Activated naive CD4-positive, alpha-beta T cell treated with anti-CD3 and anti-CD28 coated beads, Interleukin-2, amount 10 ng/mL, durations not matched to agents 7 days and 5 days (primary cell): ENCODE measurements at places on chromosomes 1 and 21.

GRCh38 chr21:21231913-21232312 lies 233.7 kb downstream of the NCAM2 start:
- no peak for DNase-seq

- DNase-seq: peak; percentile 36
Observed at GRCh38 chr1:114154963-114155322, 1.3 kb upstream of the SYT6 start.

DNA sequence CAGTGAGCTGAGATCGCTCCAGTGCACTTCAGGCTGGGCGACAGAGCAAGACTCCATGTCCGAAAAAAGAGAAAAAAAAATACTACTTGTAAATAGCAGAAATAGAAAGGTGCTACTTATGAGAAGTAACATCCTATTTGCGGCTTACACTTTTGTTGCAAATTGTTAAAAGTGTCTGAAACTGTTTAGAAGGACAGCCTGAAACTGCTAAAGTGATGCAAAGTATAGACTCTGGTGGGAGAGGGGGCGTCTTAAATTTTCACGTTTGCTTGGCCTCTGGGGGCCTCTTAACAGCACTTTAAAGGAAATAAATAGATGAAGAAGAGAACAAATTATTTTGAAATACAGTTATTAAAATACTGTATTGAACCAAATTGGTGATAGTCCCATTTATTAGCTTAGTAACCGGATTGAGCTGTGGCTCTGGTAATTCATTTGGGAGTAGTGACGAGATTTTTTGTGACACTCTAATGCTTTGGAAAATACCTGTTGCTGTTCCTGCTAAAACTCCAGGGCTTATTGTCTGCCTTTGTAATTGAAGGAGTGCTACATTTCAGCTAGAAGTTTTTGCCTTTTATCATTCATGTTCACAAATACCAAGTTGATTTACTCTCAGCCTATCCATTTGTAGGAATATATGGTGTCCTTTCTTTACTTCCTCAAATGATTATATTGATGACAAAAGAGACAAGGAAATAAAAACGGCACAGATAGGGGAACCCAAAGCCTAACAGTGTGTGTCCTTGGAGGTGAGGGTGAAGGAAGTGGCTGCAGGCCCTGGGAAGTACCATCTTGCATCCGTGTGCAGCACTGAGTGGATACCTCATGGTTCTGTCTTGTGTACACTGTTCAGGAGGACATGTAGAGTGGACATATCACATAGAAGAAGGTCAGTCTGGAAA lies 6.2 kb downstream of the PKNOX1 start:
- no peak for DNase-seq

DNA sequence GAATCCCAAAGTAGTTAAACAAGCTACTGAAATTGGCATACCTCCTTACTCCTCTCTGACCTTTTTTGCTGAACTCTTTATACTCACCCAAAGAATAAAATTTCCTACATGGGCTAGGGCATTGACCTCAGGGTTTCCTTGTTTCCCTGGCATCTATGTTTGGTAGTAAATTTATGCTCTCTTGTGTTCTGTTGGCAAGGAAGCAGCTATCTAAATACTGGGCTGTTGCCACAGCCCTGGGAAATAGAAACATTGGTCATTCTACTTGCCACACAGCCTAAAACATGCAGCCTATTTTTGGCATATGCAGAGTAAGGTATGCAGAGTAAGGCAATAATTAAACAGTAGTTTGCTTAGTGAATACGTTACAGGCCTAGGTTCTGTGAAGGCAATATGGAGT lies 351.4 kb downstream of the HLX start:
- DNase-seq: no peak

- DNase-seq: no peak
Observed at GRCh38 chr21:43347461-43348169, 79.3 kb downstream of the SIK1 start.

GRCh38 chr1:227759341-227760300 lies 24.4 kb downstream of the SNAP47 start:
- DNase-seq: no peak
